Nephron progenitor cell (in vitro differentiated cells): ENCODE measurements at places on chromosomes 6 and 20.

DNA sequence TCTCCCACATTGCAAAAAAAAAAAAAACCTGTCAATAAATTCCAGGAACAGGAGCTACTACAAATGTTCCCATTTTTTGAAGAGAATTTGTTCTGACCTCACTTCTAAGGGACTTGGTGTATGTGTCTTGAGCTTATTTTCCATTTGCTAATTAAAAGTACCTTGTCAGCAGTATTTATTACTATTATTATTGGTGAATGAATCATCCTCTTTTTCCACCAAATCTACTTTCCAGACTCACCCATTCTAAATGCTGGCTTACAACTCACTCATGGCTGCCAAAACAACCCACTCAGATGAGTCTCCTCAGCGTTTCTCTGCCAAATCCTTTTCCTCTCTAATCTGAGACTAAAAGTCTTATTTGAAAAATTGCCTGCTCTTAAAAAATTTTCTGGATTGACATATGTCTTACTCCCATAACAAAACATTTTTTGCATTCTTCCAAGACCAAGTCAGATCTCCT, 33.2 kb upstream of the TASP1 start:
- peaks cover 10% of the 10 kb centered on the region for H3K4me1 ChIP-seq
- H3K27ac ChIP-seq: no peak overlapping the region
- no peaks in the 10 kb centered on the region for H3K36me3 ChIP-seq
- peaks cover 12% of the 10 kb centered on the region for H3K27me3 ChIP-seq

- peaks cover 40% of the 10 kb centered on the region for H3K36me3 ChIP-seq
- H3K4me1 ChIP-seq: peaks cover 72% of the 10 kb centered on the region
- H3K27me3 ChIP-seq: peaks cover 3% of the 10 kb centered on the region
- DNase-seq: no peak
Measured at GRCh38 chr20:47764154-47764733, 21.0 kb downstream of the SULF2 start.

GRCh38 chr6:130034378-130035146, 16.2 kb downstream of the L3MBTL3 start:
- DNase-seq: no peak
- no peaks in the 10 kb centered on the region for H3K27me3 ChIP-seq
- peaks cover 21% of the 10 kb centered on the region for H3K4me1 ChIP-seq
- H3K27ac ChIP-seq: peak overlapping the region; percentile 77
- H3K36me3 ChIP-seq: peaks cover 29% of the 10 kb centered on the region

GRCh38 chr6:10138917-10139316, 276.0 kb downstream of the TFAP2A start:
- no peak for DNase-seq
- peaks cover 5% of the 10 kb centered on the region for H3K36me3 ChIP-seq
- no peak overlapping the region for H3K27ac ChIP-seq

DNA sequence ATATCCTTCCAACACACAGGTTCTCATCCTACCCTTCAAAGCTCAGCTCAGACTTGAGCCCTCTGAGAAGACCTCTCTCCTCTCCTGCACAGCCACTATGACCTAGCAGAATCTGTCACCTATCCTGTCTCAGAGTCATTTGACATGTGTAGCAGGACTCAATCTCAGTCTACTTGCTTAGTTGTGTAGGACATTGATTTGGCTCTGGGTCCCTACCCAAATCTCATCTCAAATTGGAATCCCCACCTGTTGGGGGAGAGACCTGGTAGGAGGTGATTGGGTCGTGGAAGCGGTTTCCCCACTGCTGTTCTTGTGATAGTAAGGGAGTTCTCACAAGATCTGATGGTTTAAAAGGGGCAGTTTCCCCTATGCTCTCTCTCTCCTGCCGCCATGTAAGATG, 297.9 kb downstream of the CD83 start:
- H3K27ac ChIP-seq: no peak overlapping the region
- H3K4me1 ChIP-seq: no peaks in the 10 kb centered on the region
- no peak for DNase-seq
- H3K27me3 ChIP-seq: peaks cover 5% of the 10 kb centered on the region

GRCh38 chr6:39876826-39877225, 57.4 kb downstream of the MOCS1 start:
- no peak for DNase-seq
- H3K4me1 ChIP-seq: no peaks in the 10 kb centered on the region
- H3K27me3 ChIP-seq: peaks cover 8% of the 10 kb centered on the region
- no peak overlapping the region for H3K27ac ChIP-seq

GRCh38 chr6:148440877-148441453, 98.3 kb downstream of the SASH1 start:
- peak overlapping the region; percentile 24 for H3K4me3 ChIP-seq
- peak; percentile 13 for DNase-seq

GRCh38 chr6:19432966-19433498, 404.1 kb upstream of the ID4 start:
- H3K27ac ChIP-seq: peak overlapping the region; percentile 14
- no peak for DNase-seq
- H3K27me3 ChIP-seq: peaks cover 8% of the 10 kb centered on the region
- no peaks in the 10 kb centered on the region for H3K36me3 ChIP-seq

DNA sequence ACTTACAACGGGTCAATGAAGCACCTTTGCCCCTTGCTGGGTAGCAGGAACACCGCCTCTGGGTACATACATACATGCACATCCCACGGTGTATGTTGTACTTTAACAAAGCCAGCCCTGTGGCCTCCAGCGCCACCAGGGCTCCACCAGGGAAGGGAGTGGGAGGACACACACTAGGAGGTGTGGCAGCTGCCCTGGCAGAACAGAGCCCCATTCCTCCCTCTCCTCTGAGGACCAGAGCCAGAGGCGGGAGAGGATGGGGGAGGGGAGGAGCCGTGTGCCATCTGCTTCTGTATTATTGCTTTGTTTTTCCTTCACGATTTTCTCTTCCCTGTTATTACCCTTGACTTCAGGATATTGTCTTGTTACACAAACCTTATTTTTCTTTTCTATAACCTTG, 105.8 kb upstream of the TRAF3IP2 start:
- no peaks in the 10 kb centered on the region for H3K27me3 ChIP-seq
- no peak overlapping the region for H3K4me3 ChIP-seq
- peak overlapping the region; percentile 96 for H3K27ac ChIP-seq
- DNase-seq: peak; percentile 27

DNA sequence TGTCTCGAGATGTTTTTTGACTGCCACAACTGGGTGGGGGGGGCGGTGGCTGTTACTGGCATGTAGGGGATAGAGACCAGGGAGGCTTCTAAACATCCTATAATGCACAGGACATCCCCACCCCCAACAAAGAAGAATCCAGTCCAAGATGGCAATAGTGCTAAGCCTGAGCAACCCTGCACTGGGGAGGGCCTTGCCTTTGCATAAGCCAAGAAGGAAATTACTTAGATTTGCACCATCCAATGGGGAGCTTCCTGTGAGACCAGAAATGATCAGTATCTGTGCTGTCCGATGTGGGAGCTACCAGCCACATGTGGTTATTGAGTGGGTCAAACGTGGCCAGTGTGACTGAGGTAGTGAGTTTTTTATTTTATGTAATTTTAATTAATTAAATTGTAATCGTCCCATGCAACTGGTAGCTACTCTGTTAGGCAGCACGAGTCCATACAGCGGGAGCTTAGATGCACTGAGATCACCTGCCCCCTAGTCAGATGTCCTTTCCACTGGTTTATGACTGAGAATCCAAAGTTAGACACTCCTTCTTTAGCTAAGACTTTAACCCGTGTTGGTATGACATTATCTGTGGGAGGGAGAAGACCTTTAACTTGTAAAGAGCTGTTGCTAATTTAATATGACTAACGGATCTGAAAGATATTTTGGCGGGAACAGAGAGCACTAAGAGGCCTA, 97.4 kb upstream of the NEDD9 start:
- peaks cover 32% of the 10 kb centered on the region for H3K4me1 ChIP-seq
- no peak for DNase-seq
- no peak overlapping the region for H3K27ac ChIP-seq
- H3K27me3 ChIP-seq: peaks cover 6% of the 10 kb centered on the region
- H3K36me3 ChIP-seq: no peaks in the 10 kb centered on the region

GRCh38 chr6:24822696-24823095, 24.0 kb upstream of the ARMH2 start:
- no peak overlapping the region for H3K27ac ChIP-seq
- no peak for DNase-seq
- no peaks in the 10 kb centered on the region for H3K27me3 ChIP-seq
- H3K36me3 ChIP-seq: no peaks in the 10 kb centered on the region

DNA sequence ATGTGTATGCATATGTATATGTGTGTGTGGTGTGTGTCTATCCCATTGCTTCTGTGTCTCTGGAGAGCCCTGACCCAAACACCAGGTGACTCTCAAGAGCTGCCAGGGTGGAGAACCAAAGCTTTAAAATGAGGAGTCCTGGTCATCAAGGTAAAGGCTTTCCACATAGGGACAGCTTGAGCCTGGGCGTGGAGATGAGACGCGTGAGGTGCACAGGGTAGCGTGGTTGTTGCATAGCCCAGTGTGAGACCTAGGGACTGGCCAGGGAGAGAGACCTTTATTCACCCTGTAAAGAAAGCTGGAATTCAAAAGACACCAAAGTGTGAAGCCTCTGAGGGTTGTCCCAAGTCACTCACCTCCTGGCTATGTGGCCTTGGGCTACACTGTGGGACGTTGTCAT, 149.1 kb downstream of the SYCP2 start:
- H3K36me3 ChIP-seq: no peaks in the 10 kb centered on the region
- no peak overlapping the region for H3K27ac ChIP-seq
- peaks cover 6% of the 10 kb centered on the region for H3K4me1 ChIP-seq
- H3K4me3 ChIP-seq: no peak overlapping the region

GRCh38 chr6:116277124-116277523, 2.6 kb downstream of the TSPYL1 start:
- no peak for DNase-seq
- H3K27me3 ChIP-seq: no peaks in the 10 kb centered on the region
- H3K4me1 ChIP-seq: peaks cover 62% of the 10 kb centered on the region
